Stimulated activated CD8-positive, alpha-beta memory T cell treated with anti-CD3 and anti-CD28 coated beads, Interleukin-15, amount 100 ng/mL, for 24 hours (primary cell): ENCODE measurements at places on chromosomes 2 and 18.

- no peak for DNase-seq
Measured at GRCh38 chr2:10906926-10907625, 4.7 kb upstream of the KCNF1 start.

GRCh38 chr2:8312861-8313830 lies 368.7 kb upstream of the ID2 start:
- no peak for DNase-seq

- DNase-seq = no peak
Measured at GRCh38 chr2:208645226-208645625, 238.6 kb downstream of the PTH2R start.

GRCh38 chr2:215419769-215420470 lies 15.9 kb downstream of the FN1 start:
- no peak for DNase-seq

- DNase-seq = no peak
Measured at GRCh38 chr2:173906626-173907025, 58.5 kb downstream of the SP3 start.

DNA sequence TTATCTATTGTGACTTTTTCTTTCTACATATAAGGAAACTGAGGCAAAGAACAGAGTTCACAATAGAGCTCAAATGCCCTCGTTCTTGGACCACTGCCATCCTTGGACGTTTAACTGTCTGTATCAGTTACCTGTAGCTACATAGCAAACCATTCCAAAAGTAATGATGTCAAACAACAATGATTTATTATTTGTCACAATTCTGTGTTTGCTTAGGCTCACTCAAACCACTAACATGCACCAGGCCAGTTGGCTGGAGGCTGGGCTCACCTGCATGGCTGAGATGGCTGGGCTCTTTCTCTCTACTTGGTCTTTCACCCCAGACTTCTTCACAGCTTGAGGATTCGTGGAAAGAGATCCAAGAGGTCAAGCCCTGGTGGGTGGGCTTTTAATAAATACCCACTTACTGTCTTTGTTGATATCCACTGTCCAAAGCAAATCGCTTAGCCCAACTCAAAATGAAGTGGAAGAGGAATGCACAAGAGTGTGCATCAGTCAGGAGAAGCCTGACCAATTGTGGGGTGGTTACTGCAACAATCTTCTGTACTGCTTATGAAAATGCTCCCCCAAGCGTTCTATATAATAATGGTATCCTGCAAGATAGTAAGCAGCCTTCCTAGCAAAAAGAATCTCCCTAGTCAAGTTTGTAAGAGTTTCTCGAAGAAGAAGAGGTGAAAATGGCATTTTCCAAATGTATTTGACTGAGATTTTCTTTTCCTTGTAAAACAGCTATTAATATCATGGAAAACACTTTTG lies 163.5 kb upstream of the NT5C1B start:
- DNase-seq = no peak

GRCh38 chr18:27276886-27277285 lies 91.8 kb upstream of the CHST9 start:
- no peak for DNase-seq

GRCh38 chr2:15642011-15642814 lies 50.5 kb downstream of the DDX1 start:
- DNase-seq = no peak

DNA sequence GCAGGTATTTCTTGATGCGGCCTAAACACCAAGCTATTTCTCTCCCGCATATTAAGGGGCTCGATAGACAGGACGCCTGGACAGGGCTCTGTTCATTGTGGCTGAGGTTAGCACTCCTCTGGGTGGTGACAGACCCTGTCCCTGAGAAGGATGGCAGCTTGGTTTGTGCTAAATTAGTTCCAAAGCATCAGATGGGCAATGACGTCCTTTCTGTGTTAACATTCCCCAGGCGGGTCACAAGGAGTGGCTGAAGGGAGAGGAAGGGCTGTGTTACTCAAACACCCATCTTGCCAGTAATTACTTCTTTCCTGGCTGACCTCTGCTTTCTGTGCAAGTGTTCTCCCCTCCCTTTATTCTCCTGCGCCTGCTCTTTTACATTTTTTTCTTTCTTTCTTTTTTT lies 75.0 kb downstream of the TMEM247 start:
- DNase-seq = no peak

DNA sequence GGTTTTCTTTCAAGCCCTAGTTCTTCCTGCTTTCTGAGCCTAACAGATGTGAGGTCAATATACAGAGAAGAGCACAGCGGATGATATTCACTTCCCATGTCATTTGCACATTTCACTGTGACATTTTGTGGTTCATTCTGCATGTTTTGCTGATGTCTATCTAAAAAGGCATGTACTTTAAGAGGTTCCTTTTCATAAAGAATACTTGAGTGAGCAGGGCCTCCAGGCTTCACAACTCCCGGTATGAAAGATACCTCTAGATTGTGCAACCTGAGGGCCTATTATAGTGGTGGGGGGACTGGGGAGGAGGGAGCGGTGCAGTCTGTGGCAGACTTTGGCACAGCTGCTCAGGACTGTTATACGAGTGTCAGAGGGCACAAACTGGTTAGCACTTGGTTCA lies 54.6 kb downstream of the CPO start:
- no peak for DNase-seq

DNA sequence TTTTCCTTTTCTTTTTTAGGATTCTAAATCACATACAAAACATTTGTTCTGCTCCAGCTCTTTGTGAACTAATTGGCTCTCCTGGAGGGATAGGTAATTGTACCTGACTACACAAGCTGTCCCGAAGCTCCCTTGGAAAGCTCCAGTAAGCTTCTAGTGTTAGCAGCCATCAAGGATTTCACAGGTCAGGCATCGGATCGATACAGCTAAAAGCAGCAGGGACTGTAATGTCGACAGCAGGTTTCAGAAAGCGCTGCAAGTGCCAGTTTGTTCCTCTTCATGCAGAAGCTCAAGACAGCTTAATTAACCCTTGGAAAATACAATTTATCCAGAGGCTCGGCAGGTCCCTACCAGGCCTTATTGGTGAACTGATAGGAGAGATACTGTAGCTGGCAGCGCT lies 87.2 kb upstream of the VRK2 start:
- DNase-seq = no peak

DNA sequence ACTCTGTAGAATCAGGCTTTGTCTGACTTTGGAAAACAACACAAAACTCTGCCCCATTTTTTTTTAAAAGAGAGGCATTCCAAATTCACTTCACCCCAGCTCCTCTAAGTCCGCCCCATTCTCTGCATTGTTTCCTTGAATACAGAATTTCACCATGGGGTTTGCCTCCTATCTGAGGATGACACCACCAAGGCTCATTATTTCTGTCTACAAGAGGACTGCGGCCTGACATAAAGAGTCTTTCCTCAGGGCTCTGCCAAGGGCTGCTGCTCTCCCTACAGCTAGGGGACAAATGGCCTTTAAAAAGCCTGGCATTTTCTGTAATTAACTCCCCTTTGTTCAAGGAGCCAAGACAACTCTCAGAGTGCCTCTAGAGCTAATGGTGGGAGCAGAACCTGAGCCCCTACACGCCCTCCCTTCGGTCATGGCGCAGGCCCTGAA lies 4.6 kb downstream of the CHST10 start:
- DNase-seq = no peak

GRCh38 chr2:24509425-24509824 lies 18.4 kb downstream of the NCOA1 start:
- no peak for DNase-seq

DNA sequence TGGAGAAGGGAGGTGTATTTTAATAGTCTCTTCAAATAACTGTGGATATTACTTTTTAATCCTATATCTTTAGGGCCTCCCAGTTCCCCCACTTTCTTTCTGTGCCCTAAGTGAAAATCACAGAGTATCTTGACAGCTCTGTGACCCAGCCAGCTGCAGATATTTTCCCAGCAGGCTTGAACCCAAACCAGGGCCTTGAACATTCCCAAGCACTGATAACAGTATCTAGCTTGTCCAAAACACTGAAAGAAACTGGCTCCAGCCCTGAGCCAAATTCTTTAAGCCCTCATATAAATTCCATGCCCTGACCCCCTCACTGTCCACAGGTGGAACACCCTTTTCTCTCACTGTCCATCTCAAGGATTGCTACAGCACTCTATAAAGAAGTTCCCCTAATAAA lies 388.1 kb upstream of the CHAC2 start:
- DNase-seq = no peak

GRCh38 chr18:74529378-74529777 lies 4.9 kb upstream of the CNDP1 start:
- DNase-seq = no peak

DNA sequence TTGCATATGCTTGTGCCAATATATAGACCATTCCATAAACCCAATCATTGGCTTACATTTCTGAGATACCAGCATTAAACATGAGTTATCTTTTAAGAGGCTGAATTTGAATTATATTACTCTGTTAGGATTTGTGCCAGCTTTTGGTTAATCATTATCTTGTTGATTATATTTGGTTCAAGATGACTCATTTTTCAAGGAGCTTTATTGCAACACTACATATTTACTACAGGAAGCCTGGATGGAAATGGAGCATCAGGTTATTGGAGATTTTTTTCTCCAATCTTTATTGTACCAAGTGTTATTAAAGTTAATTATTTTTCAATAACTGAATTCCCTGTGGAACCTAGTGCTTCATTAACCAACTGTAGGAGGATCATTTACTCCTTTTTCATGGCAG lies 26.4 kb downstream of the EML4 start:
- no peak for DNase-seq
